Stimulated activated CD4-positive, alpha-beta T cell treated with anti-CD3 and anti-CD28 coated beads, Interleukin-1b, Interleukin-23, amount 100 ng/mL, for 1 hour (primary cell): ENCODE measurements at places on chromosomes 7 and 10.

DNA sequence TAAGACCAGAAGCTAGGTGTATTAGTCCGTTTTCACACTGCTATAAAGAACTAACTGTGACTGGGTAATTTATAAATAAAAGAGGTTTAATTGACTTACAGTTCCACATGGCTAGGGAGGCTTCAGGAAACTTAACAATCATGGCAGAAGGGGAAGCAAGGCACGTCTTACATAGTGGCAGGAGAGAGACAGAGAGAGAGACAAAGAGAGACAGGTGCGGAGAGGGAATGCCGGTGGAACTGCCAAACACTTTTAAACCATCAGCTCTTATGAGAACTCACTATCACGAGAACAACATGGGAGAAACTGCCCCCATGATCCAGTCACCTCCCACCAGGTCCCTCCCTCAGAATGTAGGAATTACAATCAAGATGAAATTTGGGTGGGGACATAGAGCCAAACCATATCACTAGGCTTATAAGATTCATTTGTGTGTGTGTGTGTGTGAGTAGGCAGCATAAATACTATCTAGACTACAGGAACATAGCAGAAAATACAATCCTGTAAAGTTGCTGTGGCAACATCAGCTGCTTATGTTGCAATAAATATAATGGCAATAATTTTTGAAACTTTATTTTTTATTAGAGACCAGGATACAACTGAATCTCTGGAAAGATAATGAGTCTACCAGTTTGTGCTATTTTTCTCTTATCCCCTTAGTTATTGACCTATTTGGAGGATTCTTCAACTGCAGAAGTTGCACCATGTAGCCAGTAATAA, 77.1 kb downstream of the NRF1 start:
- no peak for DNase-seq

DNA sequence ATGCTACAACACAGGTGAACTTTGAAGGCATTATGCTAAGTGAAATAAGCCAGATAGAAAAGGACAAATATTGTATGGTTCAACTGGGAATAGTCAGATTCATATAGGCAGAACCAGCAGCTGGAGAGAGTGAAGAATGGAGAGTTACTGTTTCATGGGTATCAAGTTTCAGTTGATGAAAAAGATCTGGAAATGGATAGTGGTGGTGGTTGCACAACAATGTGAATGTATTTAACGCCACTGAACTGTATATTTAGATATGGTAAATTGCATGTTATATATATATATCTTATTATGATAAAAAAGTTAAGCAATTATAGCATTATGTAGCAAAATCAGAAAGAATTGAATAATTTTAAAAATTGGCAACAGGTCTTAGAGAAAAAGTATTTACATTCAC, 3.9 kb downstream of the LMBR1 start:
- DNase-seq, result no peak

GRCh38 chr7:26070290-26070689, 81.7 kb upstream of the NFE2L3 start:
- no peak for DNase-seq

GRCh38 chr7:117270371-117270770, 52.5 kb downstream of the WNT2 start:
- no peak for DNase-seq

GRCh38 chr10:49174261-49174925, 13.8 kb downstream of the TMEM273 start:
- no peak for DNase-seq

DNA sequence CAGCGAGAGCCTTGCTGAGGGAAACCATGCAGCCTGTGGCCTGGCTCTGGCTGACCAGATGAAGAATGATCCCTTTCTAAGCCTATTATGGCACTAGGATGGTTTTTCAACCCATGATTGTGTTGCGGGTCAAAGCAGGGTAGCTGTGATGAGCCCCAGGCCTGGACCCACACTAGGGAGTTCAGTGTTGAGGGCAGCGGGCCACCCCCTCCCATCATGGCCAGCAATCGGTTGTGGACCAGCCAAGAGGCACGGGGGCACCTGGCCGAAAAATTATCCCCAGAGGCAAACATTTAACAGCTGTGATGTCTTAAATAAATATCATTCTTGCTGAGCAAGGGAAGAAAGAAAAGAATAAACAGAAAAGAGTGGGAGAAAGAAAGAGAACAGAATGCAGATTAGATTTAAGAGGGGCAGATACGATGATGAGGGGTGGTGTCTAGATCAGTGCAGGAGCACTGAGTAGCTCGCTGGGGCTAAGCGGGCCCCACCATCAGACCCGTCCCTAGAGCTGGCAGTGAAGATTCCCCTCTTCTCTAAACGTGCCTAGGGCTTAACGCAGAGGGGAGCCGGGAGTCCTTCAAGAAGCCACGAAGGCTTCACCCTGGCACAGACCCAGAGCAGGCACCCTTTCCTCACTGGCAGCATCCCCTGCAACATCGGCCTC, 82.7 kb downstream of the SLC37A3 start:
- DNase-seq, result no peak

- no peak for DNase-seq
Measured at GRCh38 chr10:28714401-28715053, 37.2 kb downstream of the BAMBI start.

DNA sequence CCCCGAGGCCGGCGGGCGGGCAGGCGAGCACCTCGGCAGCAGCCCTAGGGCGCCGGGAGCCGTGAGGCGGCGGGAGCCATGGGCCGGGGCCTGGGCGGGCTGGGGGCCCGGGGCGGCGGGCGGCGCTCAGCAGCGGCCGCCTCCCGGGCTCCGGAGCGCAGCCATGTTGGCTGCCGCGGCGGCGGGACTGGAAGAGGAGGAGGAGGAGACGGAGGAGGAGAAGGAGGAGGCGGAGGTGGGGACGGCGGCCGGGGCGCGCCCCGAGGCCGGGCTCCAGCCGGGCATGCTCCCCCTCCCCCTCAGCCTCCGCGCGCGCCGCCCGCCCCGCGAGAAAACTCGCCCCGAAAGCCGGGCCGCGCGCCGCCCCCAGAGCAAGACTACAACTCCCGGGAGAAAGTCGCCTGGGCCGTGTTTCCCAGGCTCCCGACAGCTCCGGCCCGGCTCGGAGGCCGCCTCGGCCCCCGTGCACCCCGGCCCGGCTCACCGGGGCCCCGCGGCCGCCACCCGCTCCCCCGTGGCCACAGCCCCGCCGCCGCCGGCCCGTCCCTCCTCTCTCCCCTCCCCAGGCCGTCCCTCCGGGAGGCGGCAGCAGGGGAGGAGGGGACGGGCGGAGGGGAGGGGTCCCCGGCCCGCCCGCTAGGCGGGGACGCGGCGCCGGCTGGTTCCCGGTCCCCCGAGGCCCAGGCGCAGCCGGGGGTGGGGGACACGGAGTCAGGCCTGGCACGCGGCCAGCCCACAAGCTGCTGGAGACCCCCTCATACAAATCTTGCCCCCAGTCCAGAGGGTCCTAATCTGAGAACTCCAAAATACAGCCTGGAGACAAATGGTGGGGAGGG, at the start of gene DLG5:
DLG5 (minus strand) TSS at position 190 of the 836 bp plus-strand sequence. CDS start 235 bp downstream, outside the sequence.
- DNase-seq, result no peak

- DNase-seq, result no peak
Measured at GRCh38 chr7:144057954-144058353, 9.2 kb downstream of the OR2A5 start.

DNA sequence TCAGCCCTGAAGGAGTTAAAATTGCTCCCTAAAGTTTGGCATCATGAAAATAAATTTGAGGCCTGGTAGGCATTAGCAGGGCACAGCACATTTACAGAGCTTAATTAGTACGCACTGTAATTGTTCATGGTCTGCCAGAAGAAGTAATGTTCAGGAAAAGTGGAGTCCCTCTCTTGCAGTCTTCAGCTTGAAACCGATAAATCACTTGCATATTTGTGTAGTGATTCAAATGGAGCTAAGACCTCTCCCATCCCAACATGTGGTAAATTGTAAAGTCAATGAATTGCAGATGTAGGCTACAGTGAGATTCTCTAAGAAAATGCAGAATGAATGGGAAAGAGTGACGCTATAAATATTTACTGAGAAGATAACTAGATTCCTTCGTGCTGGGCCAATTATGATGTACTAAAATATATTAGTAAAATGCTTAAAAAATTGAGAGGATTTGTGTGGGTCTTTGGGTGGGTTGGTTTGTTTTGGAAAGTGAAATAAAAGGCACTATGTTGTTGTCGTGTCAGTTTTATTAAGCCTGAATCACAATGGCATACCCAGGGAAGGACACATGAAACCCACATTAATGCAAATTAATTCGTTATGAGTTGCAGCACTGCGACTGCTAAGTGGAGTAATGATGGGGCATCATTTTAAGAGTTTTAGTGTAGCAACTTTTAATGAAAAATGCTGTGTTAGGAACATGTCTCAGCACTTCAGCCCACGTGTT, 8.4 kb downstream of the TCF7L2 start:
- DNase-seq, result no peak

DNA sequence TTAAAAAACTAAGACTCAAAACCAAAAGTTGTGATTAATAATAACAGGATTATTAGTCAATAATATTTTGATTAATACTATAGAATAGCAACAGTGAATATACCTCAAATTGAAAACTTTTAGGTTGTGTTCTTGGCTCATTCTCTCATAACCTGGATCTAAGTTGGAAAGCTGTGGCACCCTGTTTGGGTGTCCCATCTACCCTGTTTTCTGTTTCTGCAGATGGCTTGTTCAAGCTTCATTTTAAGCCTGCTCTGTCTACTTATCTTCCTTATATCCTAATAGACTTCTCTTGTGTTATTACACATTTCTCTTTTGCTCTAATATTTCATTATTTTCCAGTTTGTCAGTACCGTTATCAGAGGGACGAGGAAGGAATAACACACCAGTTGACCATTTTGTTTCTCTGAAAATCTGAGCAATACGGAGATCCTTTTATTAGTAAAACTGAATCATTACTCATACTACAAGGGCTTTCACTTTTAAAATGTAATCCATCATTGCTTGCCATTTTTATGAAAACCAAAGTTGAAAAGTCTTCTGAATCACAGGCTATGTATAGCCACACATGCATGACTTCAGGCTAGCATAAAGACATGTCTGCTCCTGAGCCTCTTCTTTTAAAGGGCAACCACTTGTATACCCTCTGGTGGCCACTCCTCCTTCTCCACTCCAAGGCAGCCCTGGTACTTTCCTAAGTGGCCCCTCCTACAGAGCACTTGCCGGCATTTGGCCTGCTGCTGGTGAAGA, 22.3 kb downstream of the COX15 start:
- no peak for DNase-seq

DNA sequence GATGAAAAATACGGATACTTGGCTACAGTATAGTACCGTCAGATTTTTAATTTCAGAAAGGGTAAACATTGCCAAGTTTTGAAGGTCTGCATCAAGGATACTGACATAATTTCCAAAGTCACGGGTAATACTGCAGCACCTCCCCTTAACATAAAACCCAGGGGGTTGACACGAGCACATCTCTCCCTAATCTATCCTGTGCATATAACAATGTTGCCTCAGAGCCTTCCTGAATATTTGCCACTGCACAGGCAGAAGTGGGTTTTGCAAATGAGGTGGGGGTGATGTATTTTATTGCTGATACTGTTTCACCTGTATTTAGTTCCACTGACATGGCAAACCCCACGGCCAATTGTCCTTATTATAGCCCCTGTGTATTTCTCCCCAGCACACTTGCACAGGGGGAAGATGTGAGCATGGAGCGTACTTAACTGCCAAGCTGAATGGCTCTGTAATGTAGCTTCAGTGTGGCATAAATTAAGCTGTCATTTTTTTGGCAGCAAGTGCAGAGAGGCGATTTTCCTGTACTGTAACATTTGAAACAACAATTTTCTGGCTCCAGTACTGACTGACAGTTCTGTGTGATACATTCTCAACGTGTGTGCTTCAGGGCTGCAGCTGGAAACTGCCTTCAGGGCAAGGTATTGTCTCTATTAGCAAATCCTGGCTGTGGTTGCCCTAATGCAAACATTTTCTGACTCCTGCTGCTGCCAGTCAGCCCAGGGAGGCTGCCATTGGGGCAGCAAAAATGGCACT, 299.6 kb upstream of the SP4 start:
- DNase-seq, result no peak

DNA sequence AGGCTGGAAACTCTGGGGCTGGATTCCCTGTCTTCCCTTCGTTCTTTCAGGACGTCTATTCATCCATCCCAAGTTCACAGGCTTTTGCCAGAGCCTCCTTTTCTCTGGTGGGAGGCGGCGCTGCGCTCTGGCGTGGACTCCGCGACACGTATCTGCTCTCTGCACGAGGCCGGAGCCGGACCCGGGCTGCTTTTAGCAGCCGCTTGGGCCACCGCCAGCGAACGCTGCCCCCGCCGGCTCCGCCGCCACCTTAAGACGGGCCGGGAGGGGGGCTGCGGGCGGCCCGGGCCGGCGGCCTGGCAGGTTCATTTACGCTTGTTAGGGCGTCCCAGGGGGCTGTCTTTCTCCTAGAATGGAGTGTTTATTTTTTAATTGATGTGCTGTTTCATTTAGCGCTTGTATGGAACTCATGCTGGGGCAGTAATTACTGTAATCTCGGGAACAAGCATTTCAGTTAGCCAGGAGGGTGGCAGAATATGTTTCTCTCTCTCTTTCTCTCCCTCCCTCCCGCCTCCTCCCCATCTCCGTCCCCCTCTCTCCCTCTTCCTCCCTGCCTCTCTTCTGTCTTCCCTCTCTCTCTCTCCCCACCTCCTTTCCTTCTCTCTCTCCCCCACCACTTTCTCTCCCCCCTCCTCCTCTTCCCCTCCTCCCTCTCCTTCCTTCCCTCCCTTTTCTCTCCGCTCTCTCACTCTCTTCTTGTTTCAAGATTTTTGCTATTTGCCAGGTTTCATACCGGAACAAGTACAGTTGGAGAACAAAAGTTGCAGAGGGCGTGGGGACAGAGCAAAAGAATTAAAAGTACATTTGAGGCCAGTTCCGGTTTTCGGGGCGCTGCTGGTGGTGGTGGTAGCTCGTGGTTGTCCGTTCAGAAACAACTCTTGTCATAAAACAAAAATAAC, 1.3 kb upstream of the FZD8 start:
- no peak for DNase-seq

DNA sequence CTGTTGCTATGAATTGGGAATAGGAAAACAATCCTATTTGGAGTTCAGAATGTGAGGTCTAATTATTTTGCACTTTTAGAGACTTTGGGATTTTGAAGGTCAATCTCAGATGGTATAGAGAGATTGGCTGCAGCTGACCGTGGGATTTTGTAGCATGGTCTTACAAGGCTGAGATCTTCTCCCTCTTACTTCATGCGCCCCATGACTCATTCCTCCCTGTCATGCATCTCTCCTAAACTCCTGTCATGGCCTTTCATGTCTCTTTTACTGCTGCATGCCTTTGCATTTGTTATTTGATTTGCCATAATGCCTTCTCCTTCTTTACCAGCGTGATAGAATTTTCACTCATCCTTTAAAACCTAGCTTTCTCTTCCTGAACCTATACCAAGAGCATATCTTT, 133.1 kb downstream of the BBS9 start:
- DNase-seq, result no peak

GRCh38 chr10:71715026-71715425, 4.6 kb downstream of the C10orf105 start:
- DNase-seq, result no peak

DNA sequence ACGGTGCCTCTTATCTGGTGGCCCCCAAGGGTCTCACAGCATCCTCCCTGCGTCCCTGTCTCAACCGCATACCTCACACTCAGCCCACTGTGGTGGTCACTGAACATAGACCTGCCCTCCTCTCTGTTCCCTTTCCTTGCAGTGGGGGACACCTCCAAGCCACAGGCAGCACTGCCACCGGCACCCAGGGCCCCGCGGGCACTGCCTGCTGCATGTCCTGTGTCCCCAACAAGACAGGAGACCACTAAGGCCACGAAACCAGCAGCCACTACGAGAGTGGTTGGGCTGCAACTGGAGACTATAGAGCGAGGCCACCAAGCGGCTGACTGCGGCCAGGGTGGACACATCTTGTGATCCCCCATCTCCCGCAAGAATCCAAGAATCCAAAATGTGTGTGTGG, 15.3 kb downstream of the BRI3 start:
- DNase-seq, result no peak

GRCh38 chr7:5681979-5682546, 99.4 kb downstream of the RNF216 start:
- no peak for DNase-seq

- DNase-seq, result no peak
Measured at GRCh38 chr7:5636914-5637313, 144.5 kb downstream of the RNF216 start.
